Activated CD4-positive, alpha-beta T cell treated with anti-CD3 and anti-CD28 coated beads, Interleukin-2, amount 50 U/mL, for 16 hours (primary cell): ENCODE measurements at places on chromosomes 6 and 20.

DNA sequence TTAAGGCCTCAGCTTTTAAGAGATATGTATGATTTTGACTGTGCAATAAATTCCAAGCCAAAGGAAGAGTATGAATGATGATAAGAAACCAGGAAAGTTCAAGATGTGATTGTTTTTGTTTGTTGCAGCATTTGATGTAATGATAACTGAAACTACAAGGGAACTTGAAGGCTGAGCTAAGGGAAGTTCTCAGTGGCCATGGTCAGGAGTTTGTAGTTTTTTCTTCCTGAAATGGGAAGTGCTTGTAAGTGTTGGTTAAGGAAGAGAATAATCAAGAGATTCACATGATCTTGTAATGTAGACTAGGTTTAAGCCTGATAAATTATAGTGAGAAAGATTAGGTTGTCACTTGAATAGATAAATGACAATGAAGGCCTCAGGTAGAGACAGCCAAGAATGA lies 53.4 kb downstream of the PTCHD4 start:
- no peak for DNase-seq

DNA sequence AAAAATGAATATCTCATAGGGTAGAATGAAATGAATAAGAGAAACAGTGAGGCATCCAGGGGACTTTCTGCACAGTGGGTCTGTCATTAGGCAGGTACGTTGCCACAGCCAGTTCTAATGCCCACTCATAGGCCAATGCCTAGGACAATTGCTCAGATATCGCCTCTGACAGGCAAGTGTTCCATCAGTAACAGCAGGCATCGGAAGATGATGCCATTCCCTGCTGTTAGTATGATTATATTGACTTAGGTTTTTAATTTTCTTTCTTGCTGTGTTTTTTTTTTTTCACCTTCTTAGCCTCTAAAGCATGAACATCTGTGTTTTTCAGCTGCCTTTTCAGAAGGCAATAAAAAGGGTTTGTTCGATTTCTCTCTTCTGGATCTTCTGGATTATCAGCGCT lies 90.7 kb downstream of the PRL start:
- DNase-seq = no peak

DNA sequence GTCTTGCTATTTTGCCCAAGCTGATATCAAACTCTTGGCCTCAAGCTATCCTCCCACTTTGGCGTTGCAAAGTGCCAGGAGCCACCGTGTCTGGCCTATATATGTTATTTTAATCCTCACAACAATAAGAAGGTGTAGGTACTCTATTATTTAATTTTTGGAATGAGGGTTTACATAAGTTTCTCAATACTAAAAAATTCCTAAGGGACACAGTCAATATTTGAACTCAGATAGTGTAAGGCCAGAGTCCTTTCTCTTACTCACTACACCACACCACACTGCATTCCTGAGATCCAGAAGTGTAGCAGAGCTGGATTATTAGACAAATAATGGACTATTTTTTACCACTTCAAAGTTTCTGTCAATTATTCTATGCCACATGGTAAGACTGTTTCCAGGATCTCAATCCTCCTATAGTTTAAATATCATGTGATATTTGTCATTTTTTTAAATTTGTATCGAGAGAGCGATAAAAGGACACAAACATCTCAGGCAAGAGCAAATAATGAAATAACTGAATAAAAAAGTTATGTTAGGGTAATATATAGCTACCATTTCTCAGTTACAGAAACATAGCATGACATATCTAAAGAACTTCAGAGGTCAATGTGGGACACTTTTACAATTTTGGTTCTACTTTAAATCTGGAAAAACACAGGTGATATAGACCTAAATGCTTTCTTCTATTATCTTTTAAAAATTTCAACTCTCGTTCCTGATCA lies 162.2 kb upstream of the THEMIS start:
- no peak for DNase-seq

DNA sequence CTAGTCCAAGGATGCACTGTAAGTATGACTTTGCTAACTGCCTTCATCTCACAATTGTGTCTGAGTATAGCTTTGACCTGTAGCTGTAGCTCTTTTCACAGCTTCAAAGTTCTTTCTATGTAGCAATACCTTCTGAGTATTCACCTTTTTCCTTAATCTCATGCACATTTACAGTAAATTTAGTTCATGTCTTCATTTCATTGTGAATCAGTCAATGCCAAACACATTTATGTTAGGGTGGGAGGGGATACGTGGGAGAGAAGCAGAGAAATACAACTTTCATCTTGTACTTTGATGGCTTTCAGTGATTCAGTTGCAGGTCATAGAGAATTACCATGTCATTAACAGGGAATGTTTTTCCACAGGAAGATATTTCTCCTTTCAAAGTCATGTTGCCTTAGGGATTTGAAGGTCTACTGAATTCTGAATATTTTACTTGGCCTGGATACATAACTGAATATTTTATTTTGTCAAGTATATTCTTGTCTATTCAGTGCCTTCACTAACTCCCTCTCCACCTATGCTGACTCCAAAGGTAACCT lies 119.2 kb downstream of the TINAG start:
- no peak for DNase-seq

DNA sequence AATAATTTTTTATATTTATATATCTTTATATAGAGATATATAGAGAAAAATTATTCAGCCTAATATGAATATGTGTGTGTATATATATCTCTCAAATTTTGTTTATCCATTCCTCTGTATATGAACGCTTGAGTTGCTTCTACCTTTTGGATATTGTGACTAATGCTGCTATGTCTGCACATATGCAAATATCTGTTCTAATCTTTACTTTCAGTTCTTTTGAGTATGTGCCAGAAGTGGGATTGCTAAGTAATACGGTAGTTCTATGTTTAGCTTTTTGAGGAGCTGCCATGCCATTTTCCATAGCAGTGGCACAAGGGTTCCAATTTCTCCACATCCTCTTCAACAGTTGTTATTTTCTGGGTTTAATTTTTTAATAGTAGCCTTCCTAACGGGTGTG lies 72.8 kb upstream of the CEP85L start:
- DNase-seq = no peak

DNA sequence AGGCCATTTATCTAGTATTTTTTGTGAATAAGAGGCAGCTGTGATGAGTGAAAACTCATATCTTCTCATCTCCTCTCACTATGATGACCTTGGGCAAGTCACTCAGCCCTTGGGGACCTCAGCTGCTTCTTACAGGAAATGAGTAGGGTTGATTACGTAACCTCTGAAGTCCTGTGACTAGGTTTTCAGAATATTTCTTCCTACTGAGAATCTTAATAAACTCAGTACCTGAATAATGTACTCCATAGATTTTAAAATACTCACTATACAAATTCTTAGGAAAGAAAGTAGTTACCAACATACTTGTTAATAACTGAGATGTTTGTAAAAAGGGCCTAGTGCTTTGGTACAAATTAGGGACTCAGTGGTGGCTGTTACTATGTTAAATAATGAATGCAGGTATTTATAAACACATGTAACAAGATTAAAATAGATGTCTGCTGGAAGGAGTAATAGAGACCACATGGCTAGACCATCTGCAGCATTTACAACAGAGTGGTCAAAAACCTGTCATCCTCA lies 60.9 kb downstream of the RPRD1B start:
- peak; percentile 86 for DNase-seq

DNA sequence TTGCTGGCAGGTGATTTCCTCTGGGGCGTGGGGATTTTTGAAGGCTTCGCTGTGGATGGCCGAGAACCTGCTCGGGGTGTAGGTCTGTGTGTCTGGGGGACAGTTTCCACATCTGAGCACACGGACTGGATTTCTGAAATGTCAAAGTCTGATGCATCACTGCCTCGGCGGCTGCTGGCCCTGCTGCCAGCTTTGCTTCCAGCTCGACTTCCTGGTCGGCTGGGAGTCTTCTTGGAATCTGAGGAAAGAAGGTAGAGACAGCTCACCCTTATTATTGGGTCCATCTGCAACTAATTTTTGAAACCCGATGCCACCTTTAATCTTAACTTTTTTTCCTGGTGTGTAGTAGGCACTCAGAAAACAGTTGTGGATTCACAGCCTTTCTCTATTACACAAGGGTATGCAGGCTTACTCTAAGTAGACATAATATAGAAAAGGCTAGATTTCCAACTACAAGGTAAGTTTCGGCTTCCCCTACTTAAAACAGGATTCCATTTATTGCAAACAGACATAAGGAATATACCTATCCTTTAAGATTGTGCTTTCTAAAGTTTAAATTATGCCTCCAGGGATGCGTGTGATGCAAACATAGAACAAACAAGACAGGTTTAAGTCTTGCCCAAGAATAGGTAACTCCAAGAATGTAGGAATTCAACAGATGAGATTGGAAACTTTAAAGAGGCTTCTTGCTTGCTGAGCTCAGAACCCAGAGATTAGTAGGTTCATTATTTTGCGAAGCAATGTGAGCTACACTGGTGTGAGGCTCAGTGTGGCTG lies 183.5 kb downstream of the DST start:
- no peak for DNase-seq

DNA sequence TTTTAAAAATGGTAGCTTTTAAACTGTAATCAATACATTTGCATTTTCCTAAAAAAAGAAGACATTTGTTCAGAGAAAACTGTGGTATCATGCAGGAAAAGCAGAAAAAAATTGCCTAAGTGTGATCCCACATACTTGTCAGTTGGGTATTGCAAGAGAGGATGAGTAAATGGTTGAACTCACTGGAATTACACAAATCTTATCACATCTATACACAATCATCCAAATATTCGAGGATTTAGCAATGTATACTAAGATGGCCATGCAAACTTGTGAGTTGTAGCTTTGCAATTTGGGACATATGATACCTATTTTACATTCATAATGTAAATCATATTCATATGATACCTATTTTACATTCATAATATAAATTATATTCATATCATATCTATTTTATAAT lies 58.2 kb upstream of the GJE1 start:
- DNase-seq = no peak

DNA sequence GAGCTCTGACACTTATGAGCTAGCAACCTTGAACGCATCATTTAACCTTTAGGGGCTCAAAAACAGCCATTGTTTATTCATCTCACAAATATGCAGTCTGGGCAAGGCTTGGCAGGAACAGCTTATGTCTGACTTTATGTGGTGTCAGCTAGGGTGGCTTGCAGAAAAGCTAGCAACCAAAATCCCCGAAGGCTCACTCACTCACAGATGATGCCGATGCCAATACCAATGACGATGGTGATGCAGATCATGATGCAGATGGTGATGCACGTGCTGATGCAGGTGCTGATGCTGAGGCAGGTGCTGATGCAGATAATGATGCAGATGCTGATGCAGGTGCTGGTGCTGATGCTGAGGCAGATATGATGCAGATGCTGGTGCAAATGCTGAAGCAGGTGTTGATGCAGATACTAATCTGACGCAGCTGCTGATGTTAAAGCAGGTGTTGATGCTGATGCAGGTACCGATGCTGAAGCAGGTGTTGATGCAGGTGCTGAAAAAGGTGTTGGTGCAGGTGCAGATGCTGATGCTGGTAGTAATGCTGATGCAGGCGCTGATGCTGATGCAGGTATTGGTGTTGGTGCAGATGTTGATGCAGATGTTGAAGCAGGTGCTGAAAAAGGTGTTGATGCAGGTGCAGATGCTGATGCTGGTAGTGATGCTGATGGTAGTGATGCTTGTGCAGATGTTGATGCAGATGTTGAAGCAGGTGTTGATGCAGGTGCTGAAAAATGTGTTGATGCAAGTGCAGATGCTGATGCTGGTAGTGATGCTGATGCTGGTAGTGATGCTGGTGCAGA lies 195.6 kb downstream of the NFATC2 start:
- DNase-seq = no peak

DNA sequence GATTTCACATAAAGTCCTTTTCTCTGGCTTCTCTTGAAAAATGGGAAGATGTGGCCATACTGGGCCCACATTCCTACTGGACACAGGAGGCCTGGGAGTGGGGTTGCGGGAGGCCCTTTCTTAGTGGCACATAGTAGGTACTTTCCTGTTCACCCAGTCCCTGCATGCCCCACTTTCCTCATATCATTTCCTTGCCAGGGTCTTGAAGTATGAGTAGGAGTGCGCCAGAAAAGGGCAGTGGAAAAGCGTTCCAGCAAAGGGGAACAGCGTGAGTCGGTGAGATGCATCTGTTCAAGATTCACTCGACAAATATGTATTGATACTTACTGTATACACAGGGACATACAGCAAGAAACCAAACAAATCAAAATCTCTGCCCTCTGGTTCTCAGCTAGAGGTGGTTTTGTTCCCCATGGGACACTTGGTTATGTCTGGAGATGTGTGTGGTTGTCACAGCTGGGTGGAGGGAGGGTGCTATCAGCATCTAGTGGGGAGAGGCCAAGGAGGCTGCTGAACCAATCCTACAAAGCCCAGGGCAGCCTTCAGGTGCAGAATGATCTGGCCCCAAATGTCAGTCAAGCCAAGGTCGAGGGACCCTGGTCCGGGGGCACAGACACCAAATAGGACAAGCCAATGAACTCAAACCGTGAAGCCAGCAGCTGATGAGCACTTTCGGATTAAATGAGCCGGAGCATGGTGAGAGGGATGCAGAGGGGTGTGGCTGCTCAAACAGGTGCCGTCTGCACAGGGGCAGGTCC lies 151.4 kb downstream of the CEBPB start:
- no peak for DNase-seq

- DNase-seq = no peak
These were observed 350.7 kb upstream of the SASH1 start for GRCh38 chr6:147991961-147992360.

DNA sequence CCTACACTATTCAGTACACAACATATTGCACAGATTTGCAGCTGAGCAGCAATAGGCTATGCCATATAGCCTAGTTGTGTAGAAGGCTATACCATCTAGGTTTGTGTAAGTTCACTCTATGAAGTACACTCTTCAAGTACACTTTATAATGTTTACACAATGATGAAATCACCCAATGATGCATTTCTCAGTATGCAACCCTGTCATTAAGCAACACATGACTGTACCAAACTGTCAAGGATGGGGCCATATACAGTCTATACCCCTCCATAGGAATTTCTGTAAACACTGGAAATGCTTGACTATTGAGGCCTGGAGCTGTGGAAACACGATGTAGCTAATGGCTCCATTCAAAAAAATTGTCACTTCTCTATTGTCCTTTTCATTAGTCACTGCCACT lies 535.4 kb downstream of the EPM2A start:
- DNase-seq = no peak

- DNase-seq = no peak
These were observed 16.1 kb upstream of the GRM4 start for GRCh38 chr6:34161857-34162515.

- DNase-seq = no peak
These were observed 3.9 kb upstream of the ZBTB9 start for GRCh38 chr6:33450434-33450833.

GRCh38 chr6:112214739-112215269 lies 39.6 kb downstream of the LAMA4 start:
- no peak for DNase-seq

GRCh38 chr6:166104107-166104506 lies 63.5 kb downstream of the TBXT start:
- DNase-seq = no peak
